Stimulated activated CD4-positive, alpha-beta T cell treated with anti-CD3 and anti-CD28 coated beads, TNF-alpha, amount 100 ng/mL, for 1 hour (primary cell): ENCODE measurements at places on chromosomes 5 and 9.

DNA sequence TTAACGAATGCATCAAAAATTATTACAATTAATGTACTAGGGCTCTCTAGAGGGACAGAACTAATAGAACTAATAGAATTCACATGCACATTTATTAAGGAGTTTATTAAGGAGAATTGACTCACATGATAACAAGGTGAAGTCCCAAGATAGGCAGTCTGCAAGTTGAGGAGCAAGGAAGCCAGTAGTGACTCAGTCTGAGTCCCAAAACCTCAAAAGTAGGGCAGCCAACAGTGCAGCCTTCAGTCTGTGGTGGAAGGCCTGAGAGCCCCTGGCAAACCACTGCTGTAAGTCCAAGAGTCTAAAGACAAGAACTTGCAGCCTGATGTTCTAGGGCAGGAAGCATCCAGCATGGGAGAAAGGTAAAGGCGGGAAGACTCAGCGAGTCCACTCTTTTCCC, 633.8 kb downstream of the SEMA5A start:
- DNase-seq: no peak

GRCh38 chr9:115533511-115533910, 415.6 kb upstream of the TNC start:
- no peak for DNase-seq

DNA sequence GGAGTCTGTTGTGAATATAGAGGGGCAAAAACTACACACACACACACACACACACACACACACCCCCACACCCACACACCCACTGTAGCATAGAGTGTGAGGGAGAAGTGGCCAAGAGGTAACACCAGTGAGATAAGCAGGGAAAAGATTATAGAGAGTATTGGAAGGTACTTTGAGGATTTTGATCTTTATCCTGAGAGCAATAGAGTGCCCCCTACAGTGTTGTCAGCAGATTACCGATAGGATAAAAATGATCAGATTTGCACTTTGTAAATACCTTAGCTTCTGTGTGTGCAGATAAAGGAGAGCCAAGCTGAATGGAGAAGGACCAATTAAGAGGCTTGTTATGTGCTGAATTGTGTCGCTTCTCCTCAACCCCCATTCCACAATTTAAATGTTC, 32.3 kb downstream of the ERCC6L2 start:
- DNase-seq: no peak

GRCh38 chr9:99971410-99971809, 65.0 kb downstream of the STX17 start:
- DNase-seq: no peak

- no peak for DNase-seq
Observed at GRCh38 chr5:159826351-159827214, 89.7 kb upstream of the ADRA1B start.

GRCh38 chr5:35826554-35826953, 30.1 kb upstream of the IL7R start:
- DNase-seq: no peak

DNA sequence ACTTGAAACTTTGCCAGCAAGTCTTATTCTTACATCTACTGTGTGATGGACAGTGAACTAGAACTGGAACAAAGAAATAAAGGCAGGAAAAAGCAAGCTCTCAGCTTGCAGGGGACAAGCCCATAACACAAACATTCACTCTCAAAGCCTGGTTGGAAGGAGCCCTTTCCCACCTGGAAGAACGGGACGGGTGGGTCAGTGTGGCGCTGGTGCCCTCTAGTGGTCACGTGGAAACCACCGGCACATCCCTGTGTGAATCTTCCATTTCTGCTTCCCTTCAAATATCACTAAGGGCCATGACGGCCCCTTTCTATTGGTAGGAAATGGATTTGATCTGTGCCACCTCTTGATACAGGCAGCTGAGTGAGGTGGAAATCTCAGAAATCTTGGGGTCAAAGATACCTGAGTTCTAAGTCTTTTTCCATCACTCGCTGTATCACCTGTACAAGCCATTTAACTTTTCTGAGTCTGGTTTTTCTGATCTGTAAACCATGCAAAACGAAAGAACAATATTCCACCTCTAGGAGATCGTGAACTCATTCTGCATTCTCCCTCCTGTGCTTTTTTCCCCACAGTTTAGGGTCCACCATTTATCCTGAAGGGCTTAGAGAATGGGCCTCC, 211.6 kb downstream of the MSX2 start:
- DNase-seq: peak; percentile 10

DNA sequence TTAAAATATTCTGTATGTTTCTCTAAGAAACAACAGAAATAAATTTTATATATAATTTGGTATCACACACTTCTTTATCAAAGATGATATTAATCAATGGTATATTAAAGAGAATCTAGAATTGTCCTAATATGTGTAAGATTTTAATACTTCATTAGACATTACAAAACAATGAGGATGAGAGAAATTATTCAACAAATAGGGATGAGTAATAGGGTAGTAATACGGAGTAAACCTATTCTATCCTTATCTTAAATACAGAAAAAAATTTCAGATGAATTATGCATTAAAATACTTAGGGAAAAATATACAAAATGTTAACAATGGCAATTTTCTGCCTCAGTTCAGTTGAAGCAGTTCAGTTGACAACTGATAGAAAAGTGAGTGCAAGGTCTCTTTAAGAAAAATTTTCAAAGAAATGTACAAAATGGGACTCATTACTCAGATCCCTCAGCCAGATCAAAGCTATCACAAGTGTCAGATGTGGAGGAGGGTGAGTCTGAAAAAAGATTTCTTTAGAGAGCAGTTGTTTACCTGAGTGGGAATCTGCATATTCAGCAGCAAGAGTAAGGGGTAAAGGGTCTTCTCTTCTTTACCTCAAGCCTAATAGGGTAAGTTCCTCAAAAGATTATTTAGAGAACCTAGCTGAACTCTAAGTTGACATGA, 56.7 kb upstream of the GCNT4 start:
- DNase-seq: no peak

DNA sequence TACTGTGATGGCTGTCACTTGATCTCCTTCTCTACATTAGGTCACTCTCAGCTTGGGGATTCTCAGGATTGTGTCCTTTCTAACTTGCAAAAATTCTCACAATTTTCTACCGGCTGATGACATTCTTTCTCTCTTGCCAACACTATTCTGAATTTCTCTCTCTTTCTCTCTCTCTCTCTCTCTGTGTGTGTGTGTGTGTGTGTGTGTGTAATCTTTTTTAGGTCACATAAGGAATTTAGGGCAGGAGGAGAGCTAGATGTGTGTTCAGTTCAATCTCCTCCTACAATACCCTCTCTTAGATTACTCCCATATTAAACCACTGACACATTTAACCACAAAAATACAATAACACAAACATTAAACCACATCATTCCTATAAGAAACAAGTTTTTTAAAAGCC, 242.3 kb upstream of the NREP start:
- DNase-seq: no peak

DNA sequence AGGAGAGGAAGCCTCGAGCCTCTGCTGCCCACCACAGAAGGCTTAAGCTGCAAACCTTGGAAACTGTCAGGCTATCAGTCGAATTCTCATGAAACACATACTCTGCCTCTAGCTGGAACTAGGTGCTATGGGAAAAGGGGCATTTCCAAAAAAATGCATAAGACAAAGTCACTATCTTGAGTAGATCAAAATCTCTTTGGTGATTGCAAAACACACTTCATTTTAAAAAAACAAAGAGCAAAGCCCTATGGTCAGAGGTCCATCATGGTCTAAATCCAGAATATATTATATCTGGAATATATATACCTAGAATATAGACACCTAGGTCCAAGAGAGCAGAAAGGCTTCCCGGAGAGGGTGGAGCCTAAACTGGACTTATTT, 59.8 kb downstream of the ENC1 start:
- DNase-seq: no peak

- no peak for DNase-seq
Observed at GRCh38 chr5:43390471-43390870, 21.7 kb downstream of the CCL28 start.

GRCh38 chr5:78626009-78626571, 22.5 kb downstream of the LHFPL2 start:
- DNase-seq: no peak

GRCh38 chr9:132350861-132351315, 3.9 kb downstream of the SETX start:
- DNase-seq: no peak

DNA sequence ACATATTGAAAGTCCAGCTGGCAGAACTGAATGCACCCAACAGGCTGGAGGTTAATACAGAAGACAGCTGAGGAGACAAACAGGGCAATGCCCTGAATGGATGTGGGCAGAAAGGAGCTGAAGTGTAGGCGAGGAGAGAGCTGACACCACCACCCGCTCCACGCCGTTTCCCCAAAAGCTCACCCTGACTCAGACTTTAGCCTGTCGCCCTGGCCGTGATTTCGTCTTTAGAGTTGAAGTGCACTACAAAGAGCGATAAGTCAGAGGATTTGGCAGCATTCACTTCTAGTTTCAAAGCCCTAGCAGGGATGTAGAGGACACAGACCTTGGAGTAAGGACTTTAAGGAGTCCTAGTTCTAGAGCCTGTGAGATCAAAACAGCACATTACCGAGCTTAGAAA, 2.2 kb upstream of the ERAP1 start:
- DNase-seq: no peak

GRCh38 chr9:137673886-137674285, 55.1 kb downstream of the EHMT1 start:
- no peak for DNase-seq

- DNase-seq: no peak
Observed at GRCh38 chr9:22240619-22241018, 206.0 kb upstream of the DMRTA1 start.

- DNase-seq: no peak
Observed at GRCh38 chr5:131481569-131481968, 153.5 kb downstream of the RAPGEF6 start.

- no peak for DNase-seq
Observed at GRCh38 chr5:149549461-149550267, 1.6 kb downstream of the CSNK1A1 start.

DNA sequence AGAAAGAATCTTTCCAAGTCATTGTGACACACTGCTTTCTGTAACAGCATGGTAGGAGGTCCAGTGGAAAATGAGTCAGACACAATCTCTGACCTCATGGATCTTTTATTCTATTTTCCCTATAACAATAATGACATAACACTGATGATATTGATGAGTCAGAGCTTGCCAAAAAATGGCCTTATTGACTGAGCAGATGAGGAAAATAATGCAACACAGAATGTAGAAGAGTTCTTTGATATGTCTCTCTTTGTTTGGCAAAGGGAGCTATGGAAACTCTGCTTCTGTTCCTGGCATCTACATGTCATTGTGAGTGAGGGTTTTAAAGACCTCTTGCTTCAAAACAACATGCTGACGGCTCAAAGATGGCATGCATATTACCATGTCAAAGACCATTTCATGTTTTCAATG, 443.1 kb upstream of the ZNF608 start:
- no peak for DNase-seq

DNA sequence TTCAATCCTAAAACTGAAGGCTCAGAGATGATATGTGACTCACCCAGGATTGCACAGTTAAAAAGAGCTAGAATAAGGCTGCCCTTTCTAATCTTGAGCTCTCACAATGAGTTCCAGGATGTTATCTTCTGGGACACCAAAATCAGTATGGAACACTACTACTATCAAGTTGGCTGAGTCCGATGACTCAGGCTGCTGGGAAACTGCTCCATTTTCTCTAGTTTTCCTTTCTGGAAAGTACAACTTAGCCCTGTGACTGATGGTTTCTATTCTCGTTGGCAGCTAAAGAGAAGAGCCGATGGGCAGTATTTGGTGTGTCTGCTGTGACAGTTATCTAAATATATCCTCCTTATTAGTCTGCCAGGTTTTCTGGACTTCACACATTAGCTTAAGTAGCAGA, 37.9 kb upstream of the DPYSL3 start:
- DNase-seq: no peak

GRCh38 chr9:20117986-20118385, 329.1 kb upstream of the SLC24A2 start:
- DNase-seq: no peak

DNA sequence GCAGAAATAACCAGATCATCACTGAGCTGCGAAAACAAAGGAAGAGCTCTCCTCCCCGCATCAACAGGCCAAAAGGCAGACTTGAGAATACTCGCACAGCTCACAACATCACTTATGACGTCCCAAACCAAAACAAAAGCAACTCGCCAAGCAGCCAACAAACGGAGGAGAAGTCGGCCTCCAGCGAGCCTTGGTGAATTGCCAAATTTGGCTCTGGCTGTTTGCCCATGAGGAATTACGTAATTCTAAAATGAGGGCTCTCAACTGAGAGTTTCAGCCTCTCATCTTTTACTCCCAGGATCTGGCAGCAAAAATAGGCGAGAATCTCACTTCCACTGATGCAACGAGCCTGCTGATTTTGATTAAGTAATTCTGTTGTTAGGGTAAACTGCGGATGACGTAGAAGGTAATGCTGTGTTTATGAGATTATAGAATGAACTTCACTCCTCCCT, 51.7 kb upstream of the SEMA6A start:
- no peak for DNase-seq

DNA sequence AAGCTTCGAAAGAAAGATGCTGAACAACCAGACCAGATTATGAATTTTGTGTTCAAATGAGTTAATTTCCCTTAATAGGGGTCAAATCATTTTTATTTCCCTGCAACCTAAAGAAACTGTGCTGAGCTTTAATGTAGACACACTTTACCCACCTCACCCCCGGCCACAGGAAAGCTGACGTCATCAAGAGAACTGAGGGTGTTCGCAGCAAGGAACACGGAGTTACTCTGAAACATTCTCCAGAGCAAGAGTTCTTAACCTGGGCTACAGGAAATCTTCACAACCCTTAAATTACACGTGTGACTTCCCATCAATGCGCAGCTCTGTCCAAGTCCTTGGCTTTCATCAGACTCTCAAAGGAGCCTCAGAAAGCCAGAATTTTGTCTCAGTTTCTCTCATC, 116.3 kb downstream of the COL23A1 start:
- no peak for DNase-seq

DNA sequence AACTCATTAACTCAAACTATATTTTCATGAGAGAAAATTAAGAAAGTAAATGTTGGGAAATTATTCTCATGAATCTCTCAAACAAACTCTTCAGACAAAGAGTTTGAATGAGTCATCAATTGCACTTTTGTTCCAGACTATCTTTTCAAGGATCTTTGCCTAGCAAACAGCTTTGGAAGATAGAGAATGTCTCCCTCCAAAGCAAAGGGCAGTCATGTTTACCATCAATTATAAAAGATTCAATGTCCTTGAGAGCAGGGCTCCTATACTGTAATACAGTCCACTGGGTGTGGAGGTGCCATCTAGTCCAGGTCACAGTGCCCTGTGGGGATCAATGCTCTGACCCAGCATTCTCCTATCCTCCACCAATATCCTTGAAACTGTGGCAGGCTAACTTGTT, 1429.3 kb downstream of the EFNA5 start:
- DNase-seq: no peak

GRCh38 chr5:126335886-126336285, 87.3 kb upstream of the GRAMD2B start:
- no peak for DNase-seq

DNA sequence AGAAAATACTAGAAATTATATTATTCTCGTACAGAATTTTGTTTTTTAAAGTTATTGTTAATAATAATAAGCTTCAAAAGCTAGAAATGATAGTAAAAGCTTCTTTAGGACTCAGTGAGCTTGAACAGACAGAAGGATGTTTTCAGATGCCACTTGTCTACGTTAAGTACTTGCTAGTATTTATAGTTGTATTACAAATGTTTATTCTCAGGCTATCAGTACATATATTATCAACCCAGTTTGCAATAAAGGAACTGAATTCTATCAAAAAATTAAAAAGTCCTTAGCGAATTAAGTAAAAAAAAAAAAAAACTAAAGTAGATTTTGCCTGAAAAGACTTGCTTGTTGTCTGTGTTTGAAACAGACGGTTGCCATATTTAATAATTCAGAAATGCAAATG, 23.9 kb downstream of the HCN1 start:
- no peak for DNase-seq
